ENCODE measurements at places on chromosomes 1 and 21.
A peak's percentile ranks its signal among the peaks of the same experiment; 100 is the strongest.

DNA sequence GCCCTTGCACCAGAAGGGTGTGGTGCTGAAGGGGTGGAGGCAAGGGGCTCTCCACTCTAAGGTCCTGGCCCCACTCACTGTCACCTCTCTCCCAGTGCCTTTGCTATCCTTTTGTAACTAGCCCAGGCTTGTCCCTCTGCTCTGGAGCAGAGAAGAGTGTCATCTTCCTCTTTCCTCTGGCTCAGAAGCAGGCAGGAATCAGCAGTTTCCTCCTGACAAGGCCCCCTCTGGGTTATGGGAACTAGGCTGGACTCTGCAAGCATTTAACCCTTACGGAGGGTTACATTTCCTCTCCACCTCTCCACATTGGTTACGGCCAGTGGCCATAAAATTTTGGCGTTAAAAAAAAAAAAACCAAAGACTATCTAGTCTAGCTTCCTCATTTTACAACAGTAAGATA, 30.4 kb downstream of the PLXNA2 start:
- no peak for DNase-seq

- peak; percentile 57 for DNase-seq
These were observed 46.5 kb upstream of the COA6 start for GRCh38 chr1:234326497-234327366.

DNA sequence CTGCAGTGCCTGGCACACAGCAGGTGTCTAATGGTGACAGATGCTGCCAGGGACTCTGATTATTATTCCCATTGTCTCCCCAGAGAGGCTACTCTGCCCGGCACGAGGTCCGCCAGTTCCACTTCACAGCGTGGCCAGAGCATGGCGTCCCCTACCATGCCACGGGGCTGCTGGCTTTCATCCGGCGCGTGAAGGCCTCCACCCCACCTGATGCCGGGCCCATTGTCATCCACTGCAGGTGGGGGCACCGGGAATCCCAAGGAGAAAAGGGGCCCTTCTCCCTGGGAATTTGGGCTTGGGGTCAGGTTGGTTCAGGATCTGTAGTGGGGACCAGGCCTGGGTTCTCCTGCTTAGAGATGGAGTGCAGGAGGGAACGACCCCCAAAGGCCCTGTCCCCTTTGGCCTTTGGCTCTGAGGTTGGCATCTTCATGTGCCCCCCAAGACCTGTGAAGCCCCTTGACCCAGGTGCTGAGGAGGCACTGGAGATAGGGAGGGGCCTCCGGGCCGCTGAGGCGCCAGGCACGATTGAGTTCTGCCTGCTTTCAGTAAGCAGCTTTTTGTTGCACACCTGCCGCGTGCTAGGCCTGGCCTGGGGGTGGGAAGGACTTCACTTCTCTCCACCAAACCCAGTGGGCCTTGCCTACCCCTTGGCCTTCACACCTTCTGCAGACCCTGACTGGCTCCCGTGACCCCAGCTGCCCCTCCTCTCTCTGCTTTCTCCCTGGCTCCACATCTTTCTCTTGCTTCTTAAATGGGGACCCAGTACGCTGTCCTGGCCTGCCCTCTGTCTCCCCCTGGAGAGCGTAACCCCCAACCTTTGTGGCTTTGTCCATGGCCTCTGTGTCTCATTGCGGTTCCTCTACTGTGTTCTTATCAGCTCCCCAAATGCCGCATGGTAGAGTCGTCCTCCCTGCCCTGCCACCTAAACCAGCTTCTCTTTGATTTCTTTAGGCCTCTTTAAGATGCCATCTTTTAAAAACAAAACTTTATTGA, 76.4 kb downstream of the PTPRU start:
- no peak for DNase-seq

GRCh38 chr1:150981177-150981804, 801 bp upstream of the ANXA9 start:
- no peak for DNase-seq

GRCh38 chr1:229253151-229253974, 17.5 kb upstream of the RAB4A start:
- peak; percentile 28 for DNase-seq
